ENCODE measurements at places on chromosomes 6 and 20.

GRCh38 chr6:163248051-163248450 is 166.5 kb upstream of the QKI start:
- no peak for DNase-seq

- DNase-seq = peak; percentile 65
Measured at GRCh38 chr20:46293084-46293483, 15.2 kb downstream of the CDH22 start.

DNA sequence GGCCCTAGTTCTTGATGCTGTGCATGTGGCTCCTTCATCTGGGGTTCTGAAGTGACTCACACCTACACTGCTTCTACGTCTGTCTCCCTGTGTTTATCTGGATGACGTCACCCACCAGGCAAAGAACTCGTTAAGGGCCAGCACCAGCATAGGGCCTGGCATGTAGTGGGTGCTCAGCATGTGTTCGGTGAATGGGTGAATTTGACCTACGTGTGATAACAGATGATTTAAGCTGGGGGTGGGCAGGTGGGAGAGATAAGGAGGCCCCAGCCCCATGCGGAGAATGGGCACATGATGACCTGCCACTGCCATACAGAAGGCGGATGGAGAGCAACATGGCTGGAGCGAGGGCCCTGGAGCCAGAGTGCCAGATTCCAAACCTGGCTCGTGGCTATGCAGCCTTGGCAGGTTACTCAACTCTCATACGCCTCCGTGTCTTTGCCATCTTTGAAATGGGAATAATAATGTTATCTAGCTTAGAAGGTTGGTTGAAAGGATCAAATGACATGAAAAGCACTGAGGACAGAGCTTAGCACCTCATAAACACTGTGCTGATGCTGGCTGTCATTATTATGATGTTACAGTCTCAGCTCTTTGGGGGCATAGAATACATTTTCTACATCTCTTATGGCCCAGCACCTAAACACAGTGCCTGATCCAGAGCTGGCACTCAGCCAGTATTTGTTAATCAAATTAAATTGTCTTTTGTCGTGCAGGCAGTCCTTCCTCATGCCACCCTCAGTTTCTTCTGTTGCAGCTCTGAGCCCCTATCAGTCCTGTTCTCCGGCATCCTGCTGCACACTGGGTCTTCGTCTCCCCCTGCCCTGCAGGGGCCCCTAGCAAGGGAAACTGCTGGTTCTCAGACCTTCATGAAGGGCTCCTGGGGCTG is 39.6 kb downstream of the VEGFA start:
- no peak for DNase-seq

- no peak for DNase-seq
Measured at GRCh38 chr6:167270499-167271311, 20.4 kb upstream of the UNC93A start.

GRCh38 chr20:51065615-51066014 is 42.7 kb upstream of the KCNG1 start:
- DNase-seq = no peak

DNA sequence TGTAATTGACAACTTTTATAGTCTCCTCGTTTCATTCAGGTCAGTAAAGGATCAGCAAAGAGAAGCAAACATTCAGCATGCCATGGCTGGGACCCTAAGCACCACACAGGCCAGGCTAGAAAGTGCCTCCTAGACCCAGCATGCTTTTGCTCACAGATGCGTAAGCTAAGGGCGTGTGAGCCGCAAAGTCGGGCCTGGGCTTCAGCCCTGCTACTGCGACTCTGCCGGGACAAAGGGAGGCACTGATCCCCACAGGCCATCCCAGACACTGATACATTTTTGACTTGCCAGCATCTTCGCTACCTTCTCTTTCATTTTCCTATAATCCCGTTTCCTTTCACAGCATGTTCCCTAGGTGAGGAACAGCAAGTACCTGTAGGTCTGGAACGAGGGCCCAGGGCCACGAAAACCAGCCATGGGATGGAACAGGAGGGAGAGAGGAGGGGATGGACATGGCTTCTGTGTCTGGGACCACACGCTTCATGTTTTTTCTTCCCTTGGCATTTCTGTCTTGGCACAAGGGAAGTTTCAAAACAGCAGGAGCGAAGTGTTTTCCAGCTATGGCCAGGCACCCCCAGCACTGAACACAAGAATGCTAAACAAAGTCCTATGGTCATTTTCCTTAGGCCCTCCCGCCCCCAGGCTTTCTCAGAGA is 42.6 kb downstream of the IRF4 start:
- DNase-seq = no peak

GRCh38 chr20:50376888-50377459 is 133.2 kb upstream of the PTPN1 start:
- no peak for DNase-seq

DNA sequence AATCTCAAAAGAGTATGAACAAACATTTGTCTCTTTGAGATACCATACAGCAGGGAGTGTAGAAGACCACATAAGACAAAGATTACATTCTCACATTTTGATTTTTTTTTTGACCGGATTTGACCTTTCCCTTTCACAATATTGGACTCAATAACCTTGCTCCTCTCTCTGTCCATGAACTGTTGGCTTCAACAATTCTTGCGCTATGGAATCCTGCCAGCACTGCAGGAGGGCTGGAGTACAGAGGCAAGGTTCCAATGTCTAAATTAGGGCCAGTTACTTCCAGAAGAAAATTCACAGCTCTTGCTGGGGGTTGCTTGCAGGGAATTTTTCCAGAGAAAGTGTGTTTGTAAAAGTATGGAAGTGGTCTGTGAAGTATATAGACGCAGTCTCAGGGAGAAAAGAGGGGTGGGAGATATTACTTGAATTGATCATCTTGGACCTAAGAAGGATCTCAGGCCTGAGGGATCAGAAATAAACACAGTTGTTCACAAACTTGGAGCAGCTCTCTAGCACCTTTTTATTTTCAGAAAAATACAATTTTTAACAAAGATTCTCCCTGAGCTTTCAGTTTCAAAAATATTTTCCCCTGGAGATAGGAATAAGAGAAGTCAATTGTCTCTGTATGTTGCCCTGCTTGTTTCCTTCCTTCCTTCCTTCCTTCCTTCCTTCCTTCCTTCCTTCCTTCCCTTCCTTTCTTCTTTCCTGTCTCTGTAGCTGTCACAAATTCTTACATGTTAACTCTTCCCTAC is 765.9 kb downstream of the BCKDHB start:
- peak; percentile 71 for DNase-seq

GRCh38 chr6:36955671-36956445 is 1.3 kb downstream of the PI16 start:
- no peak for DNase-seq

GRCh38 chr20:63161176-63161651 is 54.7 kb downstream of the YTHDF1 start:
- DNase-seq = no peak

DNA sequence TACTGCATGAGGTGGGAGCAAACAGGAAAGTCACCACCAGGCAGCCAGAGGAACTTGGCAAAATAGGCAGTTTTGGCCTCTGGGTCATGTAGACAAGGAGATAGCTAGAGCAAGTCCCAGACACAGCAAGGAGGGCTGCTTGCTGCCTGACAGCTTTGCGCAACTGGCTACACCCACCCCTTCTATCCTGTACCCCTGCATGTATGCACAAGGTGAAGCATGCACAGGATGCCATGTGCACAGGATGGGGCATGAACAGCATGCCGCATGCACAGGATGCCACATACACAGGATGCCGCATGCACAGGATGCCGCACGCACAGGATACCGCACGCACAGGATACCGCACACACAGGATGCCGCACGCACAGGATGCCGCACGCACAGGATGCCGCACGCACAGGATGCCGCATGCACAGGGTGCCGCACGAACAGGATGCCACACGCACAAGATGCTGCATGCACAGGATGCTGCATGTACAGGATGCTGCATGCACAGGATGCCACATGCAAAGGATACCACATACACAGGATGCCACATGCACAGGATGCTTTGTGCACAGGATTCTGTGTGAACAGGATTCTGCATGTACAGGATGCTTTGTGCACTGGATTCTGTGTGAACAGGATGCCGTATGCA is 104.9 kb upstream of the IYD start:
- DNase-seq = no peak

- DNase-seq = no peak
Measured at GRCh38 chr20:31675828-31676608, 38.3 kb downstream of the COX4I2 start.

DNA sequence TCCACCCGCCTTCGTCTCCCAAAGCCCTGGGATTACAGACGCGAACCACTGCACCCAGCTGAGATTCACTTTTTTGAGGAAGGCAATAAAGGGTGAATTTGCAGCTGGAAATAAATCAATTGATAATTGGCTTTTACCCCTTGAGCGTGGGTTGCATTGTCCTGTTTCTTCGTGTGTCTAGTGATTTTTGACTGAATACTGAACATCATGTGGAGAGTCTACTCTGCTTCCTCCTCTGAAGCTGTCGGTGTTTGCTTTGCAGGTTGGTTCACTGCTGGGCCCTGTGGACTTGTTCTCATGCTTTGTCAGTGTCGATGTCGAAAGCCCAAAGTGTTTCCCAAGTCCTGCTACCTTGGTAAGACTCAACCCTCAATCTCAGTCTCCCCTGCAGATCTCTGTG is 5.8 kb upstream of the EEF1A2 start:
- no peak for DNase-seq

DNA sequence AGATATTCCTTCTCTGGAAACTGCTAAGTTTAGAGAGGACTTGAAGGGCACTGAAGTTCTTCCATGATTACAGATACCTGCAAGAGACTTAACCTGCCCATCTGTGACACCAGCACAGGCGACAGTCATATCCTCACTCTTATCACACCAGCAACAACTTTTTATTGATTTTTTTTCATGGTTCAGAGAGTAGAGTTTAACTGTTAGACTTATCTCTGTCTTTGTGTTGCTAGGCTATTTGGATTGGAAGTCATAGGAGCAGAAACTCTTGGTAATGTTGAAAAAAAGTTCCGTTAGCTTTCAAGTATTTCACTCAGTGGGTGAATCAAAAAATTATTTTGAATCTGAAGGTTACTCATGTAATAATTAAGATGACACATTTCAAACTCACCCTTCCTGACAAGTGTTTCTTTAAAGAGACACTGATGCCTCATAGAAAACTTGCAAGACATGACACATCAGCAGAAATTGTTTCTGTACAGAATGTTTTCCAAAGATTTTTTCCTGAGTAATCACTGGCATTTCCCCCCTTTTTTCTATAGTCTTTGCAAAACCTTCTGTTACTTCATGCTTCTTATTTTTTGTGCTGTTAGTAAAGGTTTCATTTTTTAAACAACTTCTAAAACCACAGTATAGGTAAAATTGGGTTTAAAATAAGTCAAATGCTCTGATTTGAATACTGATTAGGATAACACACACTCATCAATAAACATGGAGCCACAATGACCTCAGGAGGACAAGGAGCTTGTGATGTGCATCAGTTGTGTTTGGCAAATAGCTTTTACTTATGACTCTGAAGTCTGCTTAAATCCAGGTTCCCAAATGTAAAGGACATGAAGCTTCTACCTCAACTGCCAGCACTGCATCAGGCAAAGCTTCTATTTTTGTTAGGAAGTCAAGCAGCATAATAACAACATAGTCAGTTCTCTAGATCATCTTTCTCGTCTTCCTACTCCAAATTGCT is 252.9 kb upstream of the MAN1A1 start:
- DNase-seq = no peak

- peak; percentile 44 for DNase-seq
Measured at GRCh38 chr6:1856381-1856780, 246.7 kb downstream of the FOXC1 start.

GRCh38 chr6:43897571-43898302 is 127.7 kb downstream of the VEGFA start:
- DNase-seq = no peak

DNA sequence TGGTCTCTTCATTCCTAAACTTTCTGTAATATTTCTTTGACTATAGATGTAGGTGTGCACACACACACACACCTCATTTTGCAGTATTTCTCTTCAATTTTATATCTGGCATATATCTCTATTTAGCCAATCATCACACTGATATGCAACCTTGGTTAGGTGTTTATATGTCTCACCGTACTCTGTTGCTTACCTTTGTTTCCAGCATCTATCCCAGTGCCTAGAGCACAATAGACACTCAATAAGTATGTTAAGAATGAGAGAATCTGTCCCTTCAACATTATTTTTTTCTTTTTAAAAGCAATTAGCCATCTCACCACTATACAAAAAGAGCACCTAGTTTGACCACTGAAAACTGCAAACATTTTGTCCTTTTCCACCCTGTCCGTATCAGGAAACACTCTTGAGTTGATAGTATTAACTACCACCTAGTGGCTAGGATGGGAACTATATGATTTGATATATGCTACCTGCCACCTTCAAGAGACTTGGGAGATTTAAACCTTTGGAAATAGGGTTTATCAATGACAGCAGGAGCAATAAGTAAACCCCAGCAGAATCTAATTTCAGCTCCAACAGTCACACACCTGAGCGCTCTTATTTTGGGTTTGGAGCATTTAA is 48.7 kb upstream of the RSPO3 start:
- peak; percentile 35 for DNase-seq

- no peak for DNase-seq
Measured at GRCh38 chr6:40947876-40948526, 91.0 kb downstream of the UNC5CL start.

DNA sequence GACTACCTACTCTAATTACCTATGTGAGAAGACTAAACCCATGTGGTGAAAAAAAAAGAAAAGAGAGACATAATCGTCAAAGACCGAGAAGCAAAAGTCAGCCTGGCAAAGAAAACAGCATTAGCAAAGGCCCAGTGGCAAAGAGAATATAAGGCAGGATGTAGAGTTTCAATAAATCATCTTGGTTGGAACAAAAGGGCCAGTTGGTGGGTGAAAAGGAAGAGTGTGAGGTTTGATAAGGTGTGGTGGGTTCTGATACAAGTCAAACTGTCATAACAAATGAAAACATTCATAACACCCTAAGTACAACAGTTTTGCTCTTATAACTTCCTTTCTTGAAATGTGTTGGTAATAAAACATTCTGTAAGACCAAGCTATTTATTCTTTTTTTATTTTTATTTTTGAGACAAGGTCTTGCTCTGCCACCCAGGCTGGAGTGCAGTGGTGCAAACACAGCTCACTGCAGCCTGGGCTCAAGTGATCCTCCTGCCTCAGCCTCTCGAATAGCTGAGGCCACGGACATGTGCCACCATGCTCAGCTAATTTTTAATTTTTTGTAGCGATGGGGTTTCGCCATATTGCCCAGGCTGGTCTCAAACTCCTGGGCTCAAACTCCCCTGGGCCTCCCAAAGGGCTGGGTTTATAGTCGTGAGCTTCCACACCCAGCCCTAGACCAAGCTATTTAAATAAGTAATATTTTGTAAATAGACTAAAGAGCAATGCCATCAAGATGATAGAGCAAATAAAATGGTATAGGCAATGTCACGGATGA is 18.9 kb upstream of the GTF3C6 start:
- DNase-seq = no peak

All from lung (tissue), 17 donors.